ENCODE measurements at places on chromosomes 5 and 9. TPM values are rescaled to one million over a fixed set of nuclear protein-coding genes. Genes with fewer than 3 reads are reported as not detected.

GRCh38 chr9:132988244-132989013 lies 9.9 kb downstream of the GFI1B start:
- H3K36me3 ChIP-seq, result no peaks in the 10 kb centered on the region
- H3K4me3 ChIP-seq, result no peak overlapping the region
- H3K27ac ChIP-seq, result no peak overlapping the region
- peaks cover 42% of the 10 kb centered on the region for H3K27me3 ChIP-seq
- no peaks in the 10 kb centered on the region for H3K4me1 ChIP-seq
- DNase-seq, result peak; percentile 23

- no peak for DNase-seq
- no peaks in the 10 kb centered on the region for H3K4me1 ChIP-seq
Observed at GRCh38 chr5:140823475-140823874, 2.1 kb downstream of the PCDHA5 start.

GRCh38 chr5:158234323-158235158 lies 375.6 kb upstream of the CLINT1 start:
- no peak overlapping the region for H3K27ac ChIP-seq
- H3K4me3 ChIP-seq, result no peak overlapping the region
- peaks cover 11% of the 10 kb centered on the region for H3K4me1 ChIP-seq
- DNase-seq, result peak; percentile 49
- H3K27me3 ChIP-seq, result peaks cover 8% of the 10 kb centered on the region
- no peaks in the 10 kb centered on the region for H3K36me3 ChIP-seq

- DNase-seq, result no peak
- no peak overlapping the region for H3K4me3 ChIP-seq
- H3K27ac ChIP-seq, result peak overlapping the region; percentile 59
Observed at GRCh38 chr5:159174511-159175168, 34.7 kb downstream of the RNF145 start.

GRCh38 chr5:61331407-61332357 lies at the start of gene ZSWIM6:
Gene ZSWIM6 (plus strand): TSS chr5:61332258. CDS start chr5:61332273, 15 bp downstream.
- peak within 1 kb of the TSS; percentile 85 for H3K4me3 ChIP-seq
- DNase-seq, result peak; percentile 99
- H3K27me3 ChIP-seq, result no peaks in the 10 kb centered on the region
- peaks cover 45% of the 10 kb centered on the region for H3K4me1 ChIP-seq

DNA sequence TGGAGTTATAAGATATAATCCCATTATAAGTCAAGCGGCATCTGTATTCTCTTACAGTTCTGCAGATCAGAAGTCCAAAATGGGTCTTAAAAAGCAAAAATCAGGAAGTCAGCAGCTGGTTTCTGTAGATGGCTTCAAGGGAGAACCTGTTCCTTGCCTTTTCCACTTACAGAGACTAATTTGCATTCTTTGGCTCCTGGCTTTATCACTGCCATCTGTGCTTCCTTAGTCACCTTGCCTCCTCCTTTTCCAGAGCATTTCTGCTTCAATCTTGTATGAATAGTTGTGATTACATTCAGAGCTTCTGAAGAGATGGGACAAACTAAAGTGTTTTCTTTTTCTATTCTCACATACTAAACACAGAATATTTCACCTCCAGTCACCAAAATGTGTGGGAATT lies 647.3 kb upstream of the GRAMD2B start:
- H3K4me1 ChIP-seq, result no peaks in the 10 kb centered on the region
- no peaks in the 10 kb centered on the region for H3K36me3 ChIP-seq
- H3K4me3 ChIP-seq, result no peak overlapping the region
- H3K27me3 ChIP-seq, result no peaks in the 10 kb centered on the region
- DNase-seq, result no peak

DNA sequence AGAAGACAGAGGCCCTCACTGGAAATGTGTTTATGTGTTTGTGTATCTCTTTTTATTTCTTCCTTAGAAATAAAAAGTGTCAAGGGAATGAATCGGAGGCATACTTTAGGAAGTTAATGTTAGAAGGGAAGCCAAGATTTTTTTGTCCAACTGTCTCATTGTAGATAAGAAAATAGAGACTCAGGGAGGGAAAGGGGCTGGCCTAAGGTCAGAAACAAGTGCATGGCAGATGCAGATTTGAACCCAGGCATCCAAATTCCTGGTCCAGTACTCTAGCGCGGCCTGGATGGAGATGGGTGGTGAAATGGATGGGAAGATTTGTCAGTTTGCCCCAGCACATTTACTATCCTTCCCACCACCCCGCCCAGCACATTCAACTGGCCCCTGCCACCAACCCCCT lies 19.8 kb upstream of the TNIP1 start:
- no peak overlapping the region for H3K4me3 ChIP-seq
- H3K27ac ChIP-seq, result no peak overlapping the region
- H3K27me3 ChIP-seq, result no peaks in the 10 kb centered on the region
- no peak for DNase-seq
- H3K36me3 ChIP-seq, result peaks cover 52% of the 10 kb centered on the region

GRCh38 chr9:99253134-99253533 lies 31.1 kb downstream of the SEC61B start:
- H3K27me3 ChIP-seq, result no peaks in the 10 kb centered on the region
- H3K27ac ChIP-seq, result no peak overlapping the region
- no peaks in the 10 kb centered on the region for H3K36me3 ChIP-seq
- no peak for DNase-seq

DNA sequence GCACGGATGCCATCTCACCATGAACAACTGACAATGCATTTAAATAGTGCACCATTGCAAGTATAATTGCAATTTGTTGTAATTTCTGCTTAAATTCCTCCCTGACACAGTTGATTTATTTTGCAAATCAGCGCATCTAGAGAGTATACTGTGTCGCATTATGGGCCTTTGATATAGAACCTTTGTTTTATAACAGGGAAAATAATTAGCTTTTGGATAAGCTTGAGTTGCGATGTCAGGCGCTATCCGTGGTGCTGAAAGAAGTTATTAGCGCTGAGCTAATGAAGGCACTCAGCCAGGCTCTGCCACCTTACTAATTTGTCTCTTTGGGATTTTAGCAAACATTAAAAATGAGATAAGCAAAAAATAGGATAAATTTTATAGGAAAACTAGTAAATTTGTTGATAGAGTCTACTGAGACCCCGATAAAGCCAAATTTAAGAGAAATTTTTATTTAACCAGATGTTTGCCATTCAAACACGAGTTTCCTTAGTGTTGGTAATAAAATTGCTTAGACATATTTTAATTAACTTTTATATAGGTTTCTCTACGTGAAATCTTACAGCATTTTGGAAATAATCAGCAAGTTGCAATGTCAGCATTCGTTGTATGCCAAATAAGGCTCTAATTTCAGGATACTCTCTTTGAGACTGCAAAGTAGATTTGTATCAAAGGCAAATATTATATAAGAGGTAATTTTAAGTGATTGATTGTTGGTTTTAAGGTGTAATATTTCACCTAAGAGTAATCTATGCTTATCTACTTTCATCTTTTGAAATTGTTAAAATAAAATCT lies 355.5 kb downstream of the TLR4 start:
- H3K4me3 ChIP-seq, result no peak overlapping the region
- no peaks in the 10 kb centered on the region for H3K27me3 ChIP-seq
- H3K27ac ChIP-seq, result no peak overlapping the region

DNA sequence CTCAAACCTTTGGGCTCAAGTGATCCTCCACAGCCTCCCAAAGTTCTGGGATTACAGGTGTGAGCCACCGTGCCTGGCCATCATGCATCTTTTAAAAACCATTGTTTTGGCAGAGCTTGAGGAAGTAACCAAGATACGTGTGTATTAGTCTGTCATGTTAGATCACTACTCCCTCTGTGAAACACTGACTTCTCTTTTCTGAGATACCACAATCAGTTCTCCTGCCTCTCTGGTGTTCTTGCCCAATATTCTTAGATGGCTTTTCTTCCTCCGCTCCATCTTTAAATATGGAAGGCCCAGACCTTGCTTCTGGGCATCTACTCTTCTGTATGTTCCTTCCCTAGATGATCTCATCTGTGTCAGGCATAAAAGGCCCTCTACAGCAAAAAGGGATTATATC lies 14.2 kb upstream of the CCNB1 start:
- H3K4me3 ChIP-seq, result no peak overlapping the region
- H3K36me3 ChIP-seq, result no peaks in the 10 kb centered on the region
- H3K4me1 ChIP-seq, result no peaks in the 10 kb centered on the region

DNA sequence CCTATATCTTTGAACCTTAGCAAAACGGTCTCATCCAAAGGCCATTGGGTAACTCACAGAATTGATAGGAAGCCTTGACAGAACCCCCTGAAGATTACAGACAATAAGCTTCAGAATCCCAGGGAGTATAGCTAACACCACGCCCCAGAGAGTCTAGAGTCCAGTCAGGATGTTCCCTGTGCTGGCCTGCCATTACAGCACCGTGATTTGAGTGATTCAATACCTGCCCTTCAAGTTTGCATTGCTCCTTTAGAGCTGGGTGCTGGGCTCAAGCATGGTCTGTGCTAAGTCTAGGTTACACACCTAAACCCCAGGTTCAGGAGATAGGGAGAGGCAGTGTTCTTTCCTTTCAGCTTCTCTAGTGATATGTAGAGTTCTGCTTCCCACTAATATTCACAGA lies 90.5 kb downstream of the RASEF start:
- H3K36me3 ChIP-seq, result no peaks in the 10 kb centered on the region
- no peak overlapping the region for H3K27ac ChIP-seq
- no peaks in the 10 kb centered on the region for H3K27me3 ChIP-seq
- H3K4me1 ChIP-seq, result no peaks in the 10 kb centered on the region

IRX2 gene
- total RNA-seq, result 5.3 TPM

BHMT2 gene
- total RNA-seq, result 12.1 TPM

ADAMTSL2 gene
- total RNA-seq, result under 0.01 TPM

COMMD10 gene
- total RNA-seq, result 30.4 TPM

GZMA gene
- total RNA-seq, result not detected

All from osteoblast (primary cell).